ENCODE measurements at places on chromosomes 12 and 14.

DNA sequence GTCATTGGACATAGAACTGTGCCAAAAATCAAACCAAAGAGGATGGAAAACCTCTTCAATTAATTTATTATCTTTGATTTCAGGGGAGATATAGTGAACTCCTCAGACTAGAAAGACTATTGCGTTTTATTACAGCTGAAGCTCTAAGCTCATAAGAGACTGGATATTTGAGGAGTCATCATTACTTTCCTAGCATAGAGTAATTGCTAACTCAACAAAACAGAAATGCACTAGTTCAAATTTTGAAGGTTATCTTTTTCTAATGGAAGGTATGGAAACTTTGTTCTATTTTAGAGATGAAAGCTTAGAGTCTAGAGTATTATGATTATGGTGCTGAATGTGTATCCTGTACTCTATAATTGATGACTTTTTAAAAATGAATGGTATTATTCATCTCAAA is 5.3 kb upstream of the BEST3 start:
- DNase-seq: no peak

DNA sequence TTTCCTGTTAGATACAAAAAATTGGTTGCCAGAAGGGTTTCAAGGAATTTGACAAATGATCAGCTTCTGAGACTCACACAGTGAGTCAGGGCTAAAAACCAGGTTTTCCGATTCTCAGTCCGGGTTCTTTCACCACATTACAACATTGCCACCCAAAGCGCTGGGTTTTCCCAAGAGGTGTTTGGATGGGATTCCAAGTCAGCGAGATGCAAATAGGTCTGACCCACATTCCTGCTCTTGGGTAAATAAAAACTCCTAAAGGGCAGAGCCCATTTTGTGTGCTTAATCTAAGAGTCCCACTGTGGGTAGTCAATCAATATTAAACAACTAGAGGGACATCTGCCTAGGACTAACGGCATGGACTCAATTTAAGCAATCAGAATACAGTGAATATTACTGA is 5.4 kb upstream of the RIC8B start:
- DNase-seq: no peak

- DNase-seq: peak; percentile 43
These were observed 118.0 kb downstream of the KICS2 start for GRCh38 chr12:64103825-64104740.

- peak; percentile 84 for DNase-seq
These were observed 52.9 kb downstream of the ANO6 start for GRCh38 chr12:45268672-45269411.

GRCh38 chr14:33210311-33210710 is 271.6 kb downstream of the NPAS3 start:
- DNase-seq: peak; percentile 7

DNA sequence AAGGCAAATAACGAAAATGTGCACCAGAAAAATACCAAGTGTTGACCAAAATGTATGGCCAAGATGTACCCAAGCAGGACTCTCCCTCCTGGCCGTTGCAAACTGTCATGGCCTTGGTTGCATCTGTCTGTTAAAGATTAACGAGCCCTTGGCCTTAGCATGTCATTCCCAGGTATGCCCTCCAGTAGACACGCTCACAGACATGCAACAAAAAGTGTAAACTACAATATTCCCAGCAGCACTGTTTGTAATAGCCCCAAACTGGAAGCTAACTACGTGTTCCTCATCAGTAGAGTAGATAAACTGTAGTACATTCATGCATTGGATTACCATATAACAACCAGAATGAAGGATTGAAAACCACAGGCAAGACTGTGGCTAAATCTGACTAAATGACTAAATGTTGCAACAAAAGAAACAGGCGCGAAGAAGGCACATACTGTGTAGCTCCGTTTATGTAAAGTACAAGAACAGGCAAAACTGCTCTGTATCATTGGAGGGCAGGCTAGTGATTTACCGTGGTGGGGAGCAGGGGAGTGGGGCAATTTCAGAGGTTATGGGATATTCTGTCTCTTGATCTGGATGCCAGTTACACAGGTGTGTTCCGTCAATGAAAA is 232.8 kb upstream of the DIO3 start:
- no peak for DNase-seq

DNA sequence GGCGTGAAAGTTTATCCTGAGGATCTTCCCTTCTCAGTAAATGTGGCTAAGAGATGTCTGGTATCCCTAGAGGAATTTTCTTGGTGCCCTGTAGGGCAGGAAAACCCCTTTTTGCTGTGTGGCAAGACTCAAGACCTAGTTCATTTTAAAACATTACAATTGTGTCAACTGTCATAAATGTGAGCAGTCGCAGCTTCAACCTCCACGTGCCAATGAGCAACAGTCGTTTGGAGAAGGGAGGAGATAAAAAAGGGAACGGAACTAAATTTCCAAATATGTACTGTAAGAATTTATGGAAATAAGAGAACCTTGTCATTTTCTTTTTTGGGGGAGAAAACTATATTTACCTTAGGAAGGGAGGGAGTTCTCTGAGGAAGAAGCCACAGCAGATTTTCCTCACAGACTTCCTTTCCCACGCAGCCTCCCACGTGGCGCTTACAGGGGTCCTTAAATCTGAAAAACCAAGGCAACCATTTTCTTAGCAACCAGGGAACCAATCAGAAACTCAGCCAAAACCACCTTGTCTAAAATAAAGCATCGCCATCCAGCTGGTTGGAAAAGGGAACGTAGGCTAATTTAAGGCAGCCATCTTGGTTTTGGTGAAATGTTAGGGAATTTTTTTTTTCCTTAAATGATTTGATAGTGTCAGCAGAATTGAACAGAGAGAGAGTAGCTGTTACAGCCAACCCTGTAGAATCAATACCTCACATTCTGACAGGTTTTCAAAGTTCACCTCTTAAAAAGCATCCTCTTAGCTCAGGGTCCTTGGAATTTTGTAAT is 99.1 kb downstream of the FIGNL2 start:
- DNase-seq: no peak

- DNase-seq: peak; percentile 100
These were observed 194.6 kb upstream of the KRR1 start for GRCh38 chr12:75705749-75706711.

DNA sequence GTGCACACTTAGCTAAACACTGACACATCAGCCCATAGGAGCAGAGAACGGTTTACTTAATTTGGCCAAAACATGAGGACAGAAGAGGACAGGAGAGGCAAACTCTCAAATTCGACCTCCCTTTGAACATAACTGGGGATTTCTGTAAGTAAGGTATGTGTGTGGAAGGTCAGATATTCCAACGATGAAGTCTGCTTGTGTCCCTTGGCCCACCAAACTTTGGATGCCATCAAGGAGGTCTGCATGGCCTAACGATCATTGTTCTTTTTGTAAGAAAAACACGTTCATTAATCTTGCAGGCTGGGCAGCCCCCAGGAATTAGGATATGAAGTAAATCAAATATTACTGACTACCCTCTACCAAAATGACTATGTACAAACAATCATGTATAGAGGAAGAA is 908.5 kb upstream of the ATXN7L3B start:
- DNase-seq: no peak

GRCh38 chr14:101932673-101933072 is 31.7 kb upstream of the DYNC1H1 start:
- DNase-seq: no peak

GRCh38 chr12:50662116-50662510 is 101.8 kb upstream of the ATF1 start:
- DNase-seq: no peak

GRCh38 chr14:35534208-35534872 is 376 bp downstream of the INSM2 start:
- no peak for DNase-seq

- peak; percentile 41 for DNase-seq
These were observed 87.6 kb downstream of the GCH1 start for GRCh38 chr14:54815016-54815415.

DNA sequence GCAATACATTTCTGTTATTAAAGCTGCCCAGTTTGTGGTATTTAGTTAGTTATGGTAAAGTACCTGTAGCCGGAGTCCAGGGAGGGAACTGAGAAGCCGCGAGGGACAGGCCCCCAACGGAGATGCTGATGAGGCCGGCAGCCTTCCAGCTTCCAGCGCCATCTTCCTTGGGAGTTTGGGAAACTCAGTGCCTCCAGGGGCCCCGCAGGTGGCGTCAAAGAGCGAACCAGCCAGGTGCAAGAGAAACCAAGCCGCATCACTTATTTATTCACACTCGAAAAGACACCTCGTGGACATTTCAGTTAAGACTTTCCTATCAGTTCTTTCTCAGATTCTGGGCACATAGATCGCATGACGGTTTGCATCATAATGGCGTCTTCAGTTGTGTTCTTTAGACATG is 216.6 kb downstream of the GLT1D1 start:
- DNase-seq: no peak

- DNase-seq: no peak
These were observed 4.4 kb downstream of the SLC8B1 start for GRCh38 chr12:113330505-113330904.

DNA sequence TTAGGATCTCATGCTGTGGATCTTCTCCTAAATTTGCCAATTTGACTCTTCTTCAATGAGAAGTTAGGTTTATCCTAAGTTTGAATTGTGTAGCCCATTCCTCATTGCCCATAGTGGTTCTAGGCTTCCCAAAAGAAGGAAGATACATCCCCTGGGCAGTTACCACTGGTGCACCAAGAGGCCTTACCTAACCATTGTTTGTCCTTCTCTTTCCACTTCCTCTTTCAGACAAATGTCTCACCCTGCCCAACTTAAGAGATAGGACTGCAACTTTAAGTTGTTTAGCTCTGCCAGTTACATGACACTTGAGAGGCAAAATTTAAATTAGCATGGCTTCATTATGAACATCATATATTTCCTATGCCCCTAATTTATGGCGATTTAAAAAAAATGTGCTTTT is 9.4 kb upstream of the KCNH3 start:
- no peak for DNase-seq

DNA sequence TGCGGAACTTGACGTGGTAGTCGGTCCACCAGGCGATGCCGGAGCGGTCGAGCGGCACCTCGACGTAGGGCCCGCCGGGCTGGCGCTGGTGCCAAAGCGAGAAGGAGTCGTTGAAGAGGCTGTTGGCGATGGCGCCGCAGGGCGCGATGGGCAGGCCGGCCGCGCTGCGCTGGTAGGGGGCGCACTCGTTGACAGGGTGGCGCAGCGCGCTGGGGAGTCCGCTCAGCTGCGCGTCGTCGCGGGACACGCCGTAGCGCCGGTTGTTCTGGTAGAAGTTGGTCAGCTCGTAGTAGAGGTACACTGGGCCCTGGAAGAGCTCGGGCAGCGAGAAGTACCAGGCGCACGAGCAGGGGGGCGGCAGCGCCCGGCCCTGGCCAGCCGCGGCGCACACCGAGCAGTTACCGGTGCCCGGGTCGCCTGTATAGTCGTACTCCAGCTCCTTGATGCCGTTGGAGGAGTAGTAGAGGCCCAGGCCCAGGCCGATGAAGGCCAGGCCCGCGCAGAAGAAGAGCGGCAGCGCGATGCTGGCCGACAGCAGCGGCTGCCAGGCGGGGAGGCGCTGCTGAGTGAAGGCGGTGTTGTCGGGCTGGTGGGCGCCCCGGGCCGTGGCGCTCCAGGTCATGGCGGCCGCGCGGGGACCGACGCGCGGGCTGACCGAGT is 482 bp downstream of the TMEM30B start:
- DNase-seq: peak; percentile 29

DNA sequence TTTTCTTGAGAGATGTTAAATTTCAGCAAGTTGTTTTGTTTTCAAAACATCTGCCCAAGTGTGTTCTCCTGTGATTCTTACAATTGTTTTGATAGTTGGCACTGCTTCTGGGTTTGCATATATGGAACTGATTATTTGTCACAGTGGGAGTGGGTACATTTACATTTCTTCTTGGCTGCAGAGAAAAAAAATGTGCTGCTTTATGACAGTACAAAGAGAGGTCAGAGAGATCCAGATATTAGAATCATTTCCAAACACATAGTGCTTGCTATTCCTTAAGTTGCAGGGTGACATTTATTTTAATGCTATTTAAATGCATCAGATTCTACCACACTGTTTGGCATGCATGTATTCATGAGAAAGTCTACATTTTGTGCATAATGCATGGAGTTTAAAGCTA is 303.5 kb upstream of the MDGA2 start:
- no peak for DNase-seq

DNA sequence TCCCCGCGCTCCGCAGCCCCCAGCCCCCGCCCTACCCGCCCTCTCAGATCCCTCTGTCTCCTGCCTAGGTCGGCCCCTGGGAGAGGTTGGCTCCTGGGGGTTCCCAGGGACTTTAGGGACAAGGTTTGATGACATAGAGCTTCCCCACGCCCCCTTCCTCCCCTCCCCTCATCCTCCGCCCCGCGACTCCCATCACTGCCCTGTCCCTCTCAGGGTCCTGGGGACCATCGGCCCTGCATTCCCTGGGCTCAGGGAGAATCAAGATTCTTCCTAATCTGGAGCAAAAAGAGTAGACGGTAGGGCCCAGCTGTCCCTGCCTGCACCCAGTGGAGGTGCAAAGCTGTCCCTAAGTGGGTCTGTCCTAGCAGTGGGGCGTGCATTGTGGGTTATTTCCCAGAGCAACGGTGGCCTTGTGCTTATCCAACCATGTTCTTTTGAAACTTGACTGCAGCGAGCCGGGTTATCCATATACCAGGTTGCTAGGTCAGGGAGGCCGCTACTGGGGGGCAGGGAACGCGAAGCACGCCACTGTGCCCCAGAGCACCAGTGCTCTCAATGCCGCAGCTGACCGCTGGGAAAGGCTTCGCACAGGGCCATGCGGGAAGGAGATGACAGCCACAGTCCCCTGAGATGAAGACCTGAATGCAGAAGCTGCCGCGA is 124.4 kb upstream of the PRMT8 start:
- no peak for DNase-seq

GRCh38 chr12:119354172-119354571 is 19.6 kb downstream of the CCDC60 start:
- no peak for DNase-seq

GRCh38 chr14:30620178-30620577 is 1.9 kb upstream of the SCFD1 start:
- peak; percentile 64 for DNase-seq

GRCh38 chr12:18658179-18658578 is 79.6 kb downstream of the PLCZ1 start:
- DNase-seq: no peak

DNA sequence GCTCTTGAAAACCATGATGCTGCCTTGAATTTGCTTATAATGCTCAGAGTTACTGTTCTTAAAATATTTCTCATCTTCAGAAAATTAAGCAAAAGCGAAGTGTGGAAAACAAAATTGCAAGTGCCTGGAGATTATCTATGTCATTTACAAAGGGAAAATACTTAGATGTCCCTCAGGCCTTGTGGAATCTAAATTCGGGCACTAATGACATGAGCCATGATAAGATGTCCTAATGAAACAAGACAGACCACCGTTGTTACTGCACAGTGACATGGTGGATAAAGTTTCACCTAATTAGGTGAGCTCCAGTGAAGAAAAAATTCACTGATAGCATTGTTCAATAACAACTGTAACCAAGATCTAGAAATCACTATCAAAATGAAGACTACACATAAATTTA is 30.4 kb downstream of the PPP1R13B start:
- DNase-seq: no peak
